ENCODE measurements at places on chromosomes 2 and 18.

DNA sequence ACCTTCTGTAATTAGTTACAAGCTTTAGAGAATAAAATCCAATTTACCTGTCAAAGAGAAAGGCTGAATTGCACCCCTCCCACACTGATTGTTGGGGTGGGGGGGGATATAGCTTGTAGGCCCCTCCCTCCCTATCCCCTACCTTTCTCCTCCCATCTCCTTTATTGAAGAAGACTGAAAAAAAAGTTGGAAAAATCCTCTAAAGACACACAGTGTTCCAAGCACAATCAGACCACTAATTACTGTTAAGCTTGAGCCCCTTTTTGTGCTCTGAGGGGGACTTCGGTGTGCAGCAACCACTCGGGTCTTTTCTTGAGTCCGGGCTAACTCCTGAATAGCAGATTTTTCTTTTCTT, 43.0 kb upstream of the FZD5 start:
- no peak for DNase-seq

DNA sequence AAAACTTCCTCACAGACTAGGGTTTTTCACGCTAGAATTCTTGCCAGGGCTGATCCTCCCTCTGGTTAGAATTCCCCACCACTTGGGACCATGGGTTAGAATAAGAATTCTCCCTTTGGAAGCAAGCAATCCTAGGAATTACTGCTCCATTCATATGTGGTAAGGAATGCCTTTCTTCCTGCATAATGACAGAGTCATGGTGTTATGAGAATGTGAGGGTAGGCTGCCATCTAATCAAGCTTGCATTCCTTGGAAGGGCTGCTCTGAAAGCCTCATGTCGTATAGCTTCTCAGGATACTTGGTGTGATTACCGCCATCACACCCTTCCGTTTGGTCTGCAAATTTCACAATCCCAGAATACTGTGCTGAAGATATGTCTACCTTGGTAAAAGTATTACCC, 1282.4 kb upstream of the PIK3C3 start:
- DNase-seq, result no peak

GRCh38 chr18:77395953-77396352, 146.3 kb downstream of the GALR1 start:
- DNase-seq, result no peak

GRCh38 chr2:151029406-151030157, 232.1 kb downstream of the RBM43 start:
- DNase-seq, result no peak

DNA sequence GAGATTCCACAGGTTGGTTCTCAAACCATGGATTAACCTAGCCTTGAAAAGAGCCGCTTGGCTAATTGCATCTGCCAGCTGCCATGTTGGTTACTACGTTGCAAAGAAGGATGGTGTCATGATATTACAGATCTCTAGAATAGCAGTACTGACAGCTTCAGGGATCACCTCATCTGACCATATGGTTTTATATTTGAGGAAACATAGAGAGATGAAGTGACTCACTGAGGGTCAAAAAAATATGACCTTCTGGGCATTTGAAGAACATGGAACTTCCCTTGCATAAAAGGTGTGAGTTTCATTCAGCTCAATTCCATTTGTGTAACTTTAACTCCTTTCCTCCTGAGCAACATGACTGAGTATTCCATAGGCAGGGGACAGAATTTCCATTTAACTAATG, 242.3 kb downstream of the SETBP1 start:
- DNase-seq, result no peak

DNA sequence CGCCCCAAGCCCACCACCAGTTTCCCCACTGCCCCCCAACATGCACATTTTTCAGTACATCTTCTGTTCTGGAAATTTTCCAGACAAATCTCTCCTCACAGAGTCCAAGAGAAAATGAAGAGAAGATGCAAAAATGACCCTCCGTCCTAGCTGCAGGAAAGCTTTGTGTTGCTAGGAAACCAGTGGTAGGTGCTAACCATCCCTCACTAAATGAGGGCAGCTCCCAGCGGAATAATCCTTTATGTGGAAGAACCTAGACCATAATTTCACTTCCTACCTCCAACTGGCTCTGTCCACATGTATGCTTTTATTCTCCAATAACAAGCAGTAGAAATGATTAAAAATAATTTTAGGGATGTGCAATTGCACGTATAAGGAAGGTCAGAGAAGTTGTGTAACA, 311.9 kb upstream of the EPHA4 start:
- DNase-seq, result no peak

GRCh38 chr2:190344276-190344827, 963 bp downstream of the INPP1 start:
- no peak for DNase-seq

- no peak for DNase-seq
Measured at GRCh38 chr18:80181642-80182461, 65.5 kb downstream of the PARD6G start.
